ENCODE measurements at places on chromosomes 16 and 17.

GRCh38 chr17:5198472-5198871, 6.8 kb upstream of the ZNF594 start:
- DNase-seq: no peak

GRCh38 chr17:4156750-4157381, 13.9 kb downstream of the CYB5D2 start:
- no peak for DNase-seq

DNA sequence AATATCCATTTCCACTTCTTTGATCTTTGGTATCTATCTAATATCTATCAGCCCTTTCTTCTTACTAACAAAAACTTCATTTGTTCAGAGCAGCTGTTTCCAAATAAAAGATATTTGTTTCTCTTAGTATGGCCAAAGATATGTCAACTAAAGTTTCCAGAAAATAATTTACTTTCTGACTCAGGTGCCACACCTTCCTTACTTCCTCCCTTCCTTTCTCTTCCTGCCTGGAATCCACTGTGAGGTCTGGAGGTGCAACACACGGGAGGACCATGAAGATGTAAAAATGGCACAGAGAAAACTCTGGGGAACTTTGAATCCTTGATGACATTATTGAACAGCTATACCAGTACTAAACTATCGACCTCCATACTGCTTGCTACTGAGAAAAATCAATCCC, 14.0 kb downstream of the MED13 start:
- no peak for DNase-seq

DNA sequence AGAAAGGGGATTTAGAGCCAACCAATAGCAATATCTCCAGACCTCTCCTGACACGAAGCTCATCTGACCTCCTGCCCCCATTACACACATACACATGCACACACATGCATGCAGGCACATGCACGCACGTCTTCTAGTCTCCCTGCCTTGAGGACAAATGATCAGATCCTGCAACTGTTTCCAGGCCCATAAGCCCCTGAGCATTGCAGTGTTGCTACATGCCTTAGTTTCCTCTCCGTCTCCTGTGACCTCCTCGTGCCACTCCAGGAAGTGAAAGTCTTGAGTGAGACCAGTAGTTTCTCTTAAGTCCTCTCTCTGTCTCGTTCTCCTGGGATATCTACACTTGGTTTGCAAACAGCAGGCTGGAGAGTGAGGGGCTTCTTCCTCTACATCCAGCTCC, 8.2 kb downstream of the CIITA start:
- DNase-seq: no peak

DNA sequence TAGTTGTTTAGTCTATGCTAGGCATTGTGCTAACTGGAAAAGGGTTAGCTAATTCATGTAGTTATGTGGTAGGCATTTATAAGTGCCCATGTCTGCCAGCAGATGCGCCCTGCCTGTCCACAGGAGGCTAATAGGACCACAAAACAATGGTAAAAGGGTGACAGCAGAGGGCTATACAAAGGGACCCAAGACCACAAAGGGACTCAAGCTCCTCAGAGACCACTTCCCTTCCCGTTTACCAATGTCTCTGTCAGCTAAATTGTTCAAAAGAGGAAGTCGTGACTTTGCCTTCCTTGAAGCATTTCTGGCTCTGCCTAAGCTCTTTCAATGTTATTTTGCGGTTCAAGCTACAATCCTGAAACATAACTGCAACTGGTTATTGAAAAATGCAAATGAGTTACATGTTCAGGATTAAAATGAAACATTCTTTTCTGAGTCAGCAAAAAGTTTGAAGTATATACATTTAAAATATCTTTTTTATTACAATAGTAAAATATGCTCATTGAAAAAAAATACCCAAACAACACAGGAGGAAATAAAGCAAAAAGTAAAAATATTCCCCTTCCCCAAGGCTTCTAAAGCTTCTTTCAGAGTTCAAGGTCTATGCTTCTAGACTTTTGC, 149.2 kb downstream of the MAF start:
- no peak for DNase-seq

GRCh38 chr17:80277751-80278671, 17.4 kb downstream of the RNF213 start:
- no peak for DNase-seq

- DNase-seq: no peak
Observed at GRCh38 chr16:23691483-23692189, 12.9 kb downstream of the PLK1 start.

DNA sequence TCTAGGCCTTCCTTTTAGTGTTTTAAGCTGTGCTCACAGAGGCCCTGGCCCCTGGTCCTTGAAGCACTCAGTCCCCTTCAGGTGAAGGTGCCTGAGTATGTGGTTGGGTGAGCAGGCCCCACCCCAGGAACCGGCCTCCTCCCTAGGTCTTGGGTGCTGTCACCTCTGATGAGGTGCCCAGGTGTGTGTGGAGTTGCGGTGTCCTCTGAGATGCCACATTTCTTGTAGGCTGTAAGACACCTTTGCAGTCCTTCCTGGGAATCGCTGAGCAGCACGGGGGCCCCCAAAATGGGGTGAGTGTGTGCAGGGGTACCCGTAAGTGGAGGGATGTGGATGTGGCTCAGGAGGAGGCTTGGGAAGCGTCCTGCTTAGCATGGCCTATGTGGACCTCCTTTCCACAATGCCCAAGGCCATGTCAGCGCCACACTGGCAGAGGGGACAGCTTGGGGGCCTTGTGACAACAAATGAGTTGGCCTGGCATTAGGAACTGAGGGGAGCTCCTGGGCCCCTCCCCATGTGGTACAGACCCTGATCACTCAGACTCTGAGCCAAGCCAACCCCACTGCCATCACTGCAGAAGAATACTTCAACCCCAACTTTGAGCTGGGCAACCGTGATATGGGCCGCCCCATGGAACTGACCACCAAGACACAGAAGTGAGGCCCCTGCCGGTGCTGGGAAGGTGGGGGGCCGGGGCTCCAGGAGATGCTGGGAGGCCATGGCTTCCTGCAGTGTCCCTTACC, 11.2 kb downstream of the CORO6 start:
- no peak for DNase-seq

GRCh38 chr17:5874486-5874885, 195.7 kb upstream of the WSCD1 start:
- DNase-seq: no peak

DNA sequence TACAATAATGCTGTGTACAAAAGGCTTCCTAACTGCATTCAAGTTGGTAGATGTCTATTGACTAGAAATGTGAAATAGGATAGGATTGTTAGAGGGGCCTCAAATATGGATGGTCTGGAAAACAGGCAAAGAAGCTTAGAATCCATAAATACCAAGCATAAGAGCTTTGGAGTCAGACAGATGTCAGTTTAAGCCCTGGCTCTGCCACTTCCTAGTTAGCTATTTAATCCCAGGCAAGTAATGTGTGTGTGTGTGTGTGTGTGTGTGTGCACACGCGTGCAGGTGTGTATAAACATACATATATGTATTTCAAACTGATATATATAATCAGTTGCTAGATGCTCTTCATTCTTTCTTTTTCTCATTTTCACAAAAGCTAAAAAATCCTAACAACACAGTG, 66.7 kb downstream of the MMD start:
- no peak for DNase-seq
